Motor neuron (in vitro differentiated cells): ENCODE measurements at places on chromosomes 3 and 15. TPM values are rescaled to one million over a fixed set of nuclear protein-coding genes. Genes with fewer than 3 reads are reported as not detected.

Gene ROBO1
- 68.4 and 75.4 TPM in 2 replicates for total RNA-seq

Gene MEX3B
- total RNA-seq = 15.3 and 19.3 TPM in 2 replicates

Gene PLSCR5
- not detected in 2 replicates for total RNA-seq

Gene SLC51A
- 3.1 and 4.1 TPM in 2 replicates for total RNA-seq

Gene LRRC31
- total RNA-seq = 0.58 TPM in 1 of 2 replicates, not detected in the other
